ENCODE measurements at places on chromosomes 13 and 19.

DNA sequence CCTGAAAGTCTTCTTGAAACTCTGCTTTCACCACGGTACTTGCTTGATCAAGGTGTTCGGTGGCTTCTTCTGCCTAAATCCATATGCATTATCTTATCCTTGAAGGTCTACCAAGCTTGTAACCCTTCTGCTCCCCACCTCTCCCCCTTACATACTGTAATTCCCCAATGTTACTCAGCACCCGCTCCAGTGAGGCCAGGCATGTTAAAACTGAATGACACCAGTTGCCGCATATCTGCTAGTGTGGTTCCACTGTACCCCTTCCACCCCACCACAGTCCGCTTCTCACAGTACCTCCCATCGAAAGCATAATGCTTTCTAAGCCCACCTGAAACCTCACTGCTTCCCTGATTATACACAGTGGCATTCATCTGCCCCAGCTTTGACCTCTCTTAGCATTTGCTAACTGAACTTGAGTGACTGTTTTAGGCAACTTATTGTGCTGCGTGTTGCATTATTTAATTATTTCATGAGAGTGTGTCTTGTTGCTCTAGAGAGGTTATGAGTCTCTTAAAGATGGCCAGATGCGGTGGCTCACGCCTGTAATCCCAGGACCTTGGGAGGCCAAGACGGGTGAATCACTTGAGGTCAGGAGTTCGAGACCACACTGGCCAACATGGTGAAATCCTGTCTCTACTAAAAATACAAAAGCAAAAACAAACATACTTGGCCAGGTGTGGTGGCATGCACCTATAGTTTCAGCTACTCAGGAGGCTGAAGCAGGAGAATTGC, 87.6 kb upstream of the MBNL2 start:
- DNase-seq, result no peak

DNA sequence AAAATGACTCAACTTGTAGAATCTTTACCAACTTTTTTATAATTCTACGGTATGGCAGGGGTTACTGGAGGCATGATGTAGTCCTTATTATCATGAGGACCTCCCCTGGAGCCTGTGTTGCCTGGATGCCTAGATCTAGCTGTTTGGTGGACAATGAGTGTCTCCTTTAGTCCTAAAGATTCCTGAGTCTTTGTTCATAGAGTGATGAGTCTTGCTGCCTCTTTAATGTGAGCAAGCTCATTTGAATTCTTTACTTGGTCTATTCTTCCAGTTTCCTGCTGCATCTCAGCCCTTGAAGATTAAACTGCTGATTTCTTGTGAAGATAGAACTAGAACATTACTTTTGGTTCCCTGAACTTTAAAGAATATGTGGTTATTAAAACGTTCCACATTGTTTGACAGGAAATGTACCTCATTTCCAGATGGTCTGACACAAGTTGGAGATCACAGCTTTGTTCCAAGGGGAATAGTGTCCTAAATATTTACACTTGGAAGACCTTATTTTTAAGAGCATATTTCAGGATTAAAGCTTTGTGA, 51.9 kb downstream of the SLAIN1 start:
- DNase-seq, result no peak

DNA sequence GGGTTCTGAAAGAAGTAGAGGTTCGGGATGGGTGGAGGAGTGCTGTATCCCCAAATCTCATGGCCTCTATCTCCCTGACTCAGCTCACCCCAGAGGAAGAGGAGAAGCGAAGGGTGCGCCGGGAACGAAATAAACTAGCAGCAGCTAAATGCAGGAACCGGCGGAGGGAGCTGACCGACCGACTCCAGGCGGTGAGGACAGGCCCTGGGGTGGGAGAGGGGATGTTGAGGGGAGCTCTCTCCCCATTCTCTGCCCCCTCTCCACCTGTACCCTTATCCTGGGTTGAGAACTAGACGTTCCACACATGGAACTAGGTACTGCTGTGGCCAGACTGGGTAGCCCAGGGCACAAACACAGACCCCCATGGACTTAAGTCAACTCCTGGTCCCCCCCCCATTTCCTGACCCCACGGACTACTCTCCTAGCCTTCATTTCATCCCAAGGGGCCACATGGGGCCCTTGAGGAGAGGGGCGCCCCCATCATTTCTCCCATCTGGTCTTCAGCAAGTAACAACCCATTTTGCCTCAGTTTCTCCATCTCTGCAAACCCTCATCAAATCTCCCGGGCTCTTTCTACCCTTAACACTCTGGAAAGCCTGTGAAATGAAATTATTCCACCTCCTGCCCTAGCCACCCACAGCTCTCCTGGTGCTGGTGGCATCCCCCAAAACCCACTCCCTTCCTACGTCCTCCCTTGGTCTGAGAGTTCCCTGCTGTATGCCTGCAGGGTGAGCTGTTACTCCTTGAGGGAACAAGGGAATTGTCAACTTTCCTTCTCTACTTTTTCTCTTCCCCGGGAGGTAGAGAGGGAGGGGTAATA, 3.5 kb downstream of the FOSB start:
- no peak for DNase-seq

DNA sequence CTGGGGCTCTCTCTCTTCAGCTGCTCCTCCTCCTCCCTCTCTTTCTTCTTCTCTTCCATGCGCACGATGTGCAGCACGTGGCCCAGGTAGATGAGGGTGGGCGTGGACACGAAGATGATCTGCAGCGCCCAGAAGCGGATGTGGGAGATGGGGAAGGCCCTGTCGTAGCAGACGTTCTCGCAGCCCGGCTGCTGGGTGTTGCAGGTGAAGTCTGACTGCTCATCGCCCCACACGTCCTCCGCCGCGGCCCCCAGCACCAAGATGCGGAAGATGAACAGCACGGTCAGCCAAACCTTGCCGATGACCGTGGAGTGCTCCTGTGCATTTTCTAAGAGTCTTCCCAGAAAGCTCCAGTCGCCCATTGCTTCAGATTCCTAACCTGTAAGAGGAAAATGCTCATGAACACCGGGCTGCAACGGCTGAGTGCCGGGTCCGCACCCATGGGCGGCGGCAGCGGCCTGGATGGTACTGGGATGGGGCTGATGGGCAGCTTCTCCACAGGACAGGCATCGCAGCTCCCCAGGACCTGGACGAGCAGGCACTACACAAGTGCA, 17.8 kb downstream of the GJA3 start:
- no peak for DNase-seq

- DNase-seq, result peak; percentile 73
Measured at GRCh38 chr13:95124959-95125358, 176.3 kb downstream of the ABCC4 start.

DNA sequence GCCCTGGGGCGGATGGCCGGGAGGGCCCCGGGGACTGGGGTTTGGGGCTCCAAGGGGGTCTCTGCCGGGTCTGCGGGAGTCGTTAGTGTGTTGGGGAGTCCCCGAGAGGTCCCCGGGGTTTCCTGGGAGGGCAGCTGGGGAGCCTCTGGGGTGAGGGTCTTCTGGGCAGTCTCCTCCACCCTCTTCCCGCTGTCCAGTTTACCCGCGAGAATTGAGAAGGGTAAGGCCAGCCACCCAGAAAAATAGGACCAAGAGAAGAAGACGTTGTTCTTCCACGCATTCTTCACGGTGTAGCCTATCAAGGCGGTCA, 1.0 kb upstream of the ETFB start:
- no peak for DNase-seq

GRCh38 chr19:43675269-43675879, 5.4 kb upstream of the PLAUR start:
- DNase-seq, result peak; percentile 54

All from LNCaP clone FGC (cell line).